ENCODE measurements at places on chromosomes 16 and 17.

DNA sequence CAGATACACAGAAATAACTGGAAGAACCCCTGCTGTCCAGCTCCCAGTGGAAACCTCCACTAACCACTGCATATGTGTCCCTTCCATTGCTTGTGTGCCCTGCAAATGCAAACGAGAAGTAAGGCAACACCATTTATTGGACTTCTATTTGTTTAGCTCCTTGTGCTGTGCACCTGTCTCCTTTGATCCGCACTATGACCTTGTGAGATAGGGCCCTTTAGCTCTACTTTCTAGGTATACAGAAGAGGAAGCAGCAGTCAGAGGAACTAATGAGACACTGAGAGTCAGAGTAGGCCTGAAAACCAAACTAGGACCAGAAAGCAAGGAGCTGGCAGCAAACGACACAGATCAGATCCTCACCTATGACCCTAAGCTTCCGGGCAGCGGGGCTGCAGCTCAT, 22.4 kb downstream of the SOX9 start:
- DNase-seq: no peak

DNA sequence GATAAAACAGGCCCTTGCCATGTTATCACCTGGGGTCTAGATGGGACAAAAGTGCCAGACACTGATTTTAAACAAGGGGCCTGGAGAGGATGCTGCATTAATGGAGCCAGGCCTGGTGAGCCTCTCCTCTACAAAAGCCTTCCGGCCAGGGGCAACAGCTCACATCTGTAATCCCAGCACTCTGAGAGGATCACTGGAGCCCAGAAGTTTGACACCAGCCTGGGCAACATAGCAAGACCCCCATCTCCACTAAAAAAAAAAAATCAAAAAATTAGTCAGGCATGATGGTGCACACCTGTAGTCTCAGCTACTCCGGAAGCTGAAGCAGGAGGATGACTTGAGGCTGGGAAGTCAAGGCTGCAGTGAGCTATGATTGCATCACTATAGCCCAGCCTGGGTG, 3.5 kb downstream of the GINS2 start:
- no peak for DNase-seq

DNA sequence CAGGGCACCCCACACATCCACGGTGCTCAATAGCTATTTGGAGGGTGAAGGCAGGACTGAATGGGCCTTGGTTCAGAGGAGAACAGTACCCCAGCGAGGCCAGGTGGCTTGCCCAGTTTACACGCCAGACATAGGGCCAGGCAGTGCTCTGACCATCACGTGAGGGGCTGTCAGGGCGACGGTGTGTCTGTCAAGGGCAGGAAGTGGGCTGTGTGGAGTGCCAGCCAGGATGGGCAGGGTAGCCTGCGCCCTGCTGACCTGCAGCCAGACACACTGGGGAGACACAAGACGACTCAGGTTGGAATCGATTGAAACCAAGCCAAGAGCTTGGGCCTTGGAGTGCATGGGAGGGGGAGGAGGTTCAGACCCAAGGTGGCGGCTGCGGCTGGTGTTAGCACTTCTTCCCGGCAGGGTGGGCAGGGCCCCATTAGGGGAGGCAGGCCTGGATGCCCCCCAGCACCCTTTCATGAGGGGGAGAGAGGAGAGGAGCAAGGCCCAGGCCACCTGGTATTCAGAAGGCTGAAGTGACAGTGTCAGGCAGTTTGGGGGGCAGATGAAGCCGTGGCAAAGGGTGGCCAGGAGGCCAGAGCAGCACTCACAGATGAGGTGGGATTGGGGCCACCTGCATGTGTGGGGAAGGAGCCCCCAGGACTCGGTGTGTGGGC, 68.2 kb downstream of the SREBF1 start:
- DNase-seq: no peak

GRCh38 chr16:15518381-15519351, 84.3 kb downstream of the BMERB1 start:
- no peak for DNase-seq

DNA sequence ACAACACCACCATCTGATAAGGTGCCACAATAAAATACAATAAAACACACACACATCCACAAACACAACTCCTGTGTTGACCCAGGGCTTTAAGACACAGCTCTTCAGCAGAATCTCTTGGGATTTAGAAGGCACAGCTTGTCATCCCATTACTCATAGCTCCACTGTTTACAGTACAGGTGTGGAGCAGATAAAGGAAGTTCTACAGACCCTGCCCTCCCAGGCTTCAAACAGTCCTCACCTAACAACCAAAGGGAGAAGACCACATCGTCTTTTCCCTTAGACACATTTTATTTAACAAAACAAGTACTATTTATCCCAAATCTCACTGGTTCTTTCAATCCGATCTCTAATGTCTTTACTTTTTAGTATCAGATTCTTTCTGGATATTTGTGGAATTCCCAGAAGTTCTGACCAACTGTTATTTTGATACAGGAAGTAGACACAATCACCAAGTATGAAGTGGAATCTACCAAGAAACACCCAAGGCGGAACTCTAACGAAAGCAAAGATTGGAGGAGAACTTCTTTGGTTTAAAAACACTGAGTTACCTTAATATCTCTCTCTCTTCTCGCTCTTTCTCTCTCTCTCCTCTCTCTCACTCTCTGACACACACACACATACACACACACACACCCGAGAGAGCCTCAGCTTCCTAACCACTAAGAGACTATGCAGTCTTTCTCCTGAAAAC, 46.1 kb downstream of the CYTH1 start:
- peak; percentile 74 for DNase-seq

DNA sequence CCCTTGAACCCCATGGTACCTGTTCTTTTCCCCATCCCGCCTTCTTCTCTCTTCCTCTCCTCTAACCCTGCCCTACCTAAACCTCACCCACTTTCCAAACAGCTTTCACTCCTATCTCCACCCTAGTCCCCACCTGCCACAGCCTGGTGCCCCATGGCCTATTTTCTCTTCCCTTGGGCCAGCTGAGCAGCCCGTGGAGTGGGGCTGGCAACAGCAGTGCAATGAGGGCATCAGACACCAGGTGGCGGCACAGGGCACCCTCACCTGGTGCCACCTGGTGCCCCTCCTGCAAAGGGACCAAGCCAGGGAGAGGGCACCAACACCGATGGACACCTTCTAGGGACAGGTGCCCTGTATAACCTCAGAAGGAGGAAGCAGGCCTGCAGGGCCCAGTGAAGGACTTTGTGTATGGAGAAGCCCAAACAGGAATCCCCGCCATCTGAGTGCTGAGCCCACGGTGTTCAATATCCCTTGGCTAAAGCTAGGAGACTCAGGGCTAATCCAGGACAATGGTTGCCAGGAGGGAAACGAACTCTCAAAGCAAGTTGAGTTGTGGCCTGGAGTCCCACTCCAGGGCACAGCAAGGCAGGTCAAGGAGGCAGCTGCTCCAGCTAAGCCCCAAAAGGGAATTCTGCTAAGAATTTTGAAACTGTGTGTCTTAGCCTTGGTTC, 4.0 kb upstream of the ABCC3 start:
- peak; percentile 39 for DNase-seq
